ENCODE measurements at places on chromosomes 11 and 22. TPM values are rescaled to one million over a fixed set of nuclear protein-coding genes. Genes with fewer than 3 reads are reported as not detected.

DNA sequence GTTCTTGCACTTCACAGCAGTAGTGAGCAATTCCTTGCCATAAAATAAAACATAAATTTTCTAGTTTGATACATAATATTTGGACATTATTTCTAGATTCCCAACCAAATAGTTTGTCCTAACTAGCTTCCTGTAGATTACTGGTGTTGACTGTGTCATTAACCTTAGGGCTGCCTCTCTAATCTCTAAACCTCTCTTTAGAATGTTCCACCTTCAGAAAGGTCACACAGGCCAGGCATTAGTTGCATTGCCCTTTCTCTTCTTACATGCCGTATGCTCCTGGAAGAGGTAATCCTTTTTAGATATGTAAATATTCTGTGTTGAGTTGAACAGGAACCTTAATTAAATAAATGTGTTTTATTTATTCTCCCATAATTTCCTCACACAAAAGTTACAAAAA, 904.9 kb upstream of the CNTN5 start:
- ATAC-seq, result no peak

DNA sequence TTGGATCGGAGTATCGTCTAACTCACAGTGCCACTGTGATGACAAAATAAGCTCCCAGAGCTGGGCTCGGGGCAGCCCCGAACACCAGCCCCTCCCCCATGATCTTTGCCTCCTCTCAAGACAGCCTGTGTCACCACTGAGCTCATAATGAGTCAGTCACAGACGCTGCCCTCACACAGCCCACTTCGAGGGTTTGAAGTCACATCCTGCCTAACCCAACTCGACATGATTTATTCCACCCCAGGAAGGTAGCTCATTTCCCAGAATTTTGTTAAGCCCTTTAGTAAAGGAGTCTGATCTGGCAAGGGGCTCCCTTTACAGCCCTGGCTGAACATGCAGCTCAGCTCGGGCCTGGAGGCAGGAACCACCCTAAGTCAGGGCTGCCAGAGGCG, 22.8 kb downstream of the MYH9 start:
- ATAC-seq, result peak; percentile 88

DNA sequence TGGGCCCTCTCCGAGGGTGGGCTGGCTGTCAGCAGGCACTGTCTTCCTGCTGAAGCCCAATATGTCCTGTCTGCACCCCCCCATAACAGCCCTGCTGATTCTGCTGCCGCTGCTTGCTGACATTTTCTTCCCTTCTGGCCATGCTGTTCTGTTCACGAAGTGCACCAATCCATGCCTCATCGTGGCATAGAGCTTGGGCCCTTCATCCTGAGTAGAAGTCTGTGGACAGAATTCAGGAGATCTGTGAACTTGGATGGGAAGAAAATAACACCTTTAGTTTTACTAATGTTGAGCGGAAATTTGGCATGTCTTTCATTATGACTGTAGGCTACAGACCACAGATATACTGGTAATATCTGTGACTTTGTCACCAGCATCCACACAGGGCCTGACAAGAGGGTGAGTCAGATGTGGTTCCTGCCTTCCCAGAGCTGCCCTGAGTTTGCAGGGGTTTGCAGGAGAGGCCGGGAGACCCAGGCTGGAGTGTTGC, 14.1 kb upstream of the KIAA0930 start:
- no peak for ATAC-seq

The CACNA1I gene
- total RNA-seq, result 0.08 TPM

GRCh38 chr11:26465274-26465673, 106.8 kb downstream of the MUC15 start:
- ATAC-seq, result no peak

The OR52N4 gene
- total RNA-seq, result not detected

GRCh38 chr11:132080127-132080526, 709.7 kb downstream of the NTM start:
- ATAC-seq, result no peak

DNA sequence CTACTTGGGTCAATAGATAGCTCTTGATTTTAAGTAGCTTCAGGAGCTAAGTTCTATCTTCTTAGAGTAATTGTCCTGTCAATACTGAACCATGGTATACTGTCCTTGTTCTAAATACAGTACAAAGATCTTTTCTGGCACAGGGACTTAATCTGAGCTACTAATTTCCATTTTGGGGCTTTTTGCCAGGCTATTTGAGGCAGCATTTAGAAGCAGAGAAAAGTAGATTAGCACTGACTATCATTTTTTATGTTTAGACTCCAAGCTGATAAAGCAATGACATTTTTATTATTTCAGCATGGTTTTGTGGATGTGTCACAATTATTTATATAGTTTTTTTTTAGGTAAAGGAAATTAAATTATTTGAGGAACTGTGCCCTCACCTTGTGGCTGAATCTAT, 163.2 kb downstream of the FAT3 start:
- ATAC-seq, result no peak

DNA sequence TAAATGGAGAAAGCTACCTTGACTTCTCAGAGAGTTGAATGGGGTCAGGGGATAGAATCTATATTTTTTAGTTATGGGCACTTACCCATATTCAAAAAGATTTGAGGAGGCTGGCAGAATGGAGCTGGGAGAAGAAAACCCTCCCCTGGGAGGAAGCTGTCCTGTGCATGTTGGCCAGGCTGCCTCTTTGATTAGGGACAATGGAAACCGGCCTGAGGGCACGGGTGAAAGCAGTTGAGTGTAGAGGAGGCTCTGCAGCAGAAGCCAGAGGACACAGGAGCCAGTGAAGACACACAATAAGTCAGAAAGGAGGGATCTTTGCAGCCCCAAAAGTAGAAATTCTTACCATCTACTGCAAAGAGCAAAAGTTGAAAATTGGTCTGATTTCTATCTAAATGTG, 66.6 kb upstream of the B3GAT1 start:
- ATAC-seq, result no peak

- no peak for ATAC-seq
These were observed 180.2 kb downstream of the CHST1 start for GRCh38 chr11:45485070-45485707.

DNA sequence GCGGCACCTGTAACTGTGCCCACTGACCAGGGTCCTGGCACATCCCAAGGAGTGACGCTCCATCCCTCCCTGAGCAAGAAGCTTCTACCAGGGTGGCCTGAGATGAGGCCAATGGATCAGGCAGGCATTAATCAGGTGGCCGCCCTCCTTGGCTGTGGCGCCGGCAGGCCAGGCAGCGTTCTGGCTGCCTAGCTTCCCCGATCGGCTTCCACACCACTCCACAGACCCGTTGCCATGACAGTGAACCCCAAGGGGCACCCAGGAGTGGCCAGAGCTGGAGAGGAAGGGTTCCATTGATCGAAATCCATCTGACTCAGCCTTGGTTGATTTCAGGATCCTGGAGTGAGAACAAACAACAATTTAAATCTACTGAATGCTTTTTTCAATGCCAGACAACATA, 20.5 kb downstream of the LRRC55 start:
- no peak for ATAC-seq

- peak; percentile 78 for ATAC-seq
These were observed at the start of gene CD44 for GRCh38 chr11:35138943-35139721. CD44 (plus strand) TSS chr11:35139171; CDS start chr11:35139304, 133 bp downstream.

DNA sequence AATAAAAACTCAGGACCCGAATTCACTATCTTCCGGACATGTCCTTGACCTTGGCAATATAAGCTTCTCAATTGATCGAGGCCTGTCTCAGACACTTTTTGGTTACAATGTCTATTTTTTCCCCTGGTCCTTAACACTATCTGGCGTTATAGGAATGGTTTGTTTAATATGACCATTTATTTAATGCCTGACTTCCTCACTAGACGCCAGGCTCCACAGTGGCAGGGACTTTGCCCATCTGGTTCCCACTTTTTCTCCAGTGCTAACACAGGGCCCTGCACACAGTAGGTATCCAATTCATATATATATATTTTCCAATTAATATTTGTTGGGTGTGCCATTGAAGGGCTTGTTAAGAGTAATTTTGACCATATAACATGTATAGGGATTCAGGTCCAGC, 7.9 kb upstream of the CBX6 start:
- no peak for ATAC-seq

DNA sequence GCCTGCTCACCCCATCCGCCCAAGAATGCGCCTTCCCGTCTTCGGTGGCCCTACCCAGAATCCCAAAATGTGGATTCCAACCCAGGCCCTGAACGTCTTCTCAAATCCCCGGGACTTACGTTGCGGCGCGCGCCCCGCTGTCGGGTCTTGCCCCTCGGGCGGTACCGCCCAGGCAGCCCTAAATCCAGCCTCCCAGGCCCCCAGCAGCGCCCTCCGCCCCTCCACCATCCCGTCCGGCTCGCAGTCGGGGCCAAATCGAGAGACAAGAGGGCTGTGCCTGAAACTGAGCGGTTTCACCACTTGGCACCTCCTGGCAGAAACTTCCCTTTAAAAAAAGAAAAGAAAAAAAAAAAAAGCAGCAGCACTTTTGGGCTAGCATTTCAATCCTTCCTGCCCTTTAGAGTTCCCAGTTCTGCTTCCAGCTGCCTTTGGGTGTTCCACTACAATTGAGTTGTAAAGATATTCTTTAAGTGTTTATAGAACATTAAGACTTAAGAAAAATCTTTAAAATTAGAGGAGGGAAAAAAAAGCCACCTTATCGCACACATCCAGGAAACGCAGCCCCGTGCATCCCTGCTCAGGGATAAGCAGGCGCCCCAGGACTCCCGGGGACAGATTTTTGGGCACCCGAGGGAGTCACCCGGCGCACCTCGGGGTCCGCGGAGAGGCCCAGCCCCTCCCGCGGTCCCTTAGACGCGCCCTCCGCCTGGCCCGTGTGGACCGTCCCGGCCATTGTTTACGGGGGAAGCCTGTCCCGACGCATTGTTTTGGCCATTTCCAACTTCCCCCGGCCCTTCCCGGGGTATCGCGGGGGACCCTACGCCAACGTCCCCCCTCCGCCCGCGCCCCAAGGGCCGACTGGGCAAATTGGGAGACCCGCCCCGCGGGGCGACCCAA, 57.6 kb downstream of the KCNJ4 start:
- peak; percentile 41 for ATAC-seq
